ENCODE measurements at places on chromosomes 12 and 14.

DNA sequence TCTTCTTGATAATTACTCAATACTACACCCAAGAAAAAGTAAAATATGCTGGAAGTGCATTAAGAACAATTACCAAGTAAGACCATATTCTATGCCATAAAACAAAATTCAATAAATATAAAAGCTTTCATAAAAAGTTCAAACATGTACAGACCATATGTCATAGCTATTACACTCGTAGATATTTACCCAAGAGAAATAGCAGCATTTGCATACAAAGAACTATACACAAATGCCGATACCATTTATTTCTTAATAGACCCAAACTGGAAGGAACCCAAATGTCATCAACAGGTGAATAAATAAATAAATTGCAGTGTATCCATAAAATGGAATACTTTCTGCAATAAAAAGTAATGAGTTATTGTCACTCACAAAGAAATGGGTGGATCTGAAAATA lies 78.3 kb upstream of the SLC16A7 start:
- no peak for DNase-seq
- no peaks in the 10 kb centered on the region for H3K36me3 ChIP-seq
- H3K4me3 ChIP-seq: no peak overlapping the region
- no peak overlapping the region for H3K27ac ChIP-seq

DNA sequence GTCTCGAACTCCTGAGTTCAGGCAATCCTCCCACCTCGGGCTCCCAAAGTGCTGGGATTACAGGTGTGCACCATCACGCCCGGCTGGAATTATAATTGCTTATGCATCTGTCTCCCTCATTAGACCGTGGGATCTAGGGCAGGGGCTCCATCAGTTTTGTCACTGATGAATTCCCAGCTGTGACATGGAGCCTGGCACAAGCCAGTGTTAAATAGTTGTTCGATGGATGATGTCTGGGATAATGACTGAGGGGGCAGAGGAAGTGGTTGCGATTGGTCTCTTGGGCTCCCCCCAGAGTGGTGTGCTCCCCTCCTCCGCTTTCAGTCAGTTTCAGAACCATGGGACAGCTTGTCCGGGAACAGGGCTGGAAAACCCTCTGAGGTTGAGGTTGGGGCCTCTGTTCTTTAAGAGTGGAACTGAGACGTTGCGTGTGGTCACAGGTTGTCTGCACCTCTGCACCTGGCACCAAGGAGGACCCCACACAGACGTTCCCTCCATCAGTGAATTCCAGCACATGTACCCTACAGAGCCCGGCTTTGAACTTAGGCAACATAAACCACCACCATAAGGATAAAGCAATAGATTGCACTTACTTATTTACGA lies 30.8 kb upstream of the BATF start:
- no peak for DNase-seq
- no peaks in the 10 kb centered on the region for H3K27me3 ChIP-seq
- no peak overlapping the region for H3K27ac ChIP-seq
- no peaks in the 10 kb centered on the region for H3K36me3 ChIP-seq
- H3K4me3 ChIP-seq: no peak overlapping the region

GRCh38 chr14:55120571-55121495 lies 8.2 kb upstream of the LGALS3 start:
- no peak overlapping the region for H3K27ac ChIP-seq
- no peak overlapping the region for H3K4me3 ChIP-seq
- H3K4me1 ChIP-seq: peaks cover 66% of the 10 kb centered on the region
- H3K36me3 ChIP-seq: peaks cover 20% of the 10 kb centered on the region

DNA sequence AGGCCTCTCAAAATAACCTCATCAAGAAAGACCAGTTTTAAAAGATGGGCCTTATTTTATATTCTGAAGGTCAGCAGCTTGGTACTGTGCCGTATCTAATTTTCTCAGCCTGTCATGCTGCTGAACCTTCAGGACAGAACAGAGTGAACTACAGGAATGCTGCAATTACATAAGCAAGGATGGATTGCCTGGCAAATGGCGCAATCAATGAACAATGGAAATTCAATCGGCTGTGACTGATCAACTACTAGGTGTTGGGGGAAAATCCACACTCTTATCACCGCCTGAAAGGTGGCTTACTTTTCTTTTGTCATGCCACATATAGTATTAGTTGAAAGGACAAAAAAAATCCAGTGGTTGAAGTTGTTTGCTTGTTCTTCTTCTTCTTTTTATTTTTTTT lies 8.5 kb downstream of the ACSS3 start:
- no peak overlapping the region for H3K27ac ChIP-seq
- H3K4me3 ChIP-seq: no peak overlapping the region
- DNase-seq: no peak
- H3K27me3 ChIP-seq: no peaks in the 10 kb centered on the region
- H3K4me1 ChIP-seq: no peaks in the 10 kb centered on the region
- no peaks in the 10 kb centered on the region for H3K36me3 ChIP-seq

DNA sequence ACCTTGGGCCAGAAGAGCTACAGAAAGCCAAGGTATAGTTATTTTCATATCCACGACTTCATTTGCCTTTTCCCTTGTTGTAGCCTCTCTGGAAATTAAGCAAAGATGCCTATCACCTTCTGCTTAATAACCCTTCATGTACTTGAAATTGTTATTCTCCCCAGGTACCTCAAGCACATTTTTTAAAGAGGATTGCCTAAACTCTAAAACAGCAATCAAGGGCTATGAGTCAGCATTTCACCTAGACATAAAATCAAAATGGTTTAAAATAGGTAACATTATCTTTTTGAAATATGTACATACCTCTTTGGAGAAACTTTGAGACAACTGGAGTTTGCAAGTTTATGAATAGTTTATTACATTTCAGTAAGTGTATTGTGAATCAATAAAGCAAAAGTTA lies 11.6 kb downstream of the DTD2 start:
- H3K36me3 ChIP-seq: no peaks in the 10 kb centered on the region
- H3K4me1 ChIP-seq: peaks cover 8% of the 10 kb centered on the region
- no peaks in the 10 kb centered on the region for H3K27me3 ChIP-seq
- H3K4me3 ChIP-seq: no peak overlapping the region

All from Calu3 (cell line).